ENCODE measurements at places on chromosomes 16 and 17.

DNA sequence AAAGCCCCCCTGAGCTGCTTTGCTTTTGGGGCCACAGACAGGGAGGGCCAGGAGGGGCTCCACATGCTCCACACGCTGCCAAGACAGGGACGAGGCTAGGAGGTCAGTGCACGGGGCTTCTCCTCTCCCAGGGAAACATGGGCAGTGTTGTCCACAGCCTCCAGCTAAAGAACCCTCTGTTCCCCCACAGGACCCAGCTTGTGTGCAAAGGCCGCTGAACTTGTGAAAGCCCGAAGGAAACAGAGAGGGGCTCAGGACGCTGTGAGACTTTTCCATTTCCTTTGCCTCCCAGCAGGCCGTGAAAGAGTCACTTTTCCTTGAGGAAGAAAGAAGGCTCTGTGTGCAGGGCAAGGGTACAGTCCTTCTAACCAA is 9.7 kb downstream of the CDRT4 start:
- DNase-seq, result no peak

DNA sequence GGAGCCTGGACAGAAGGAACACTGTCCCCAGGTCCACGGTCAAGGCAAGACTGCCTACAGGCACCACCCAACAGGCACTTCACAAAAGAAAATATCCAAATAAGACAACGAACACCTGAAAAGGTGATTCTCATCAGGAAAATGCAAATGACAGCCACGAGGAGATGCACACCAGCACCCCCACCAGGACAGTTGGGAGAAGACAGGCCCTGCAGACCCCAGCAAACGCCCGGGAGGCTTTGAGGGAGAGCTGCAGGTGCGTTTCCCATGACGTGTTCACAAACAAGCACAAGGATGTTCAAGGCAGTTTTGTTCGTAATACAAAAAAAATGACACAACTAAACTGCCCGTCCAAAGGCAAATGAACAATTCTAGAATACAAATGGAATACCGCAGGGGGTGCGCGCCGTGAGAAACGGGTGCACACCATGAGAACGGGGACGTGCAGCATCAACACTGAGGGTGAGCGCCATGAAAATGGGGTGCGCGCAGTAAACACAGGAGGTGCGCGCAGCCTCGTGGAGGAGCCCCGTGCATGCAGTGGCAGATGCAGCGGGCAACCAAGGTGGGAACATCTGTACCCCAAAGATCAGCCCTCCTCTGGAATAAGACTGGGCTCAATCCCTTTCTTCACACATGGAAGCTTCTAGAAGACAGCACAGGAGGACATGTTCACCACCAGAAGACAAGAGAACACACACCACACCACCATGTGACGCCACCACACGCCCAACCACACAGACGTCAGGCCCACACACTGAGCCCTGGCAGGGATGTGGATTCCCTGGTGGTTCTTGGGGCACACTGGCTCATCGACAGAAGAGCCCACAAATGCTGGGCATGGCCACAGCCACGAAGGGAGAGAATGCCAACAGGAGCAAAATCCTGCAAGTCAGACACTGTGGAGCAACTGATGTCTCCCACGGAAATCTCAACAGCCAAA is 91.2 kb downstream of the ZNF778 start:
- no peak for DNase-seq

- no peak for DNase-seq
Measured at GRCh38 chr17:43906951-43907424, 348 bp downstream of the MPP2 start.

GRCh38 chr16:82037251-82037650 is 2.2 kb downstream of the HSD17B2 start:
- DNase-seq, result no peak

GRCh38 chr16:27458258-27458657 is 56.3 kb downstream of the IL21R start:
- no peak for DNase-seq

Measured in non-pigmented ciliary epithelial cell (primary cell).